ENCODE measurements at places on chromosomes 12 and 14. TPM values are rescaled to one million over a fixed set of nuclear protein-coding genes. Genes with fewer than 3 reads are reported as not detected.
A peak's percentile ranks its signal among the peaks of the same experiment; 100 is the strongest.

DNA sequence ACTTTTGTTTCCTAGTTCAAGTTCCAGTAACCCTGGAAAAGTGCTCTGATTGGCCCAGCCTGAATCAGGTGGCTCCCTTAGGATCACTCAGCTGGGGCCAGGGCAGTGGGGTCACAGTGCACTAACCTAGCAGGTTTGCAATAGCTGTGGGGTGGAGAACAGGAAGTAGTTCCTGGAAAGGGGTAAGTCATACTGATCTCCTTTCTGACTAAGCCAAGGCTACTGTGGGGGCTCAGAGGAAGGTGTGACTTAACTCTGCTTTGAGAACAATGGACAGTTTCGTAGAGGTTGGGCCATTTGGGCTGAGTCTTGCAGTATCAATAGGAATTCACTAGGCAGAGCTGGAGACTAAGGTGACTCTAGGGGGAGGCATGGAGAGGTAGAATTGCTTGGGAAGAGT is 89.4 kb downstream of the KIF26A start:
- no peak overlapping the region for H3K27ac ChIP-seq
- H3K27me3 ChIP-seq, result peaks cover 25% of the 10 kb centered on the region
- no peak overlapping the region for H3K4me3 ChIP-seq
- no peak for DNase-seq
- no peaks in the 10 kb centered on the region for H3K36me3 ChIP-seq

- H3K36me3 ChIP-seq, result no peaks in the 10 kb centered on the region
- no peak for DNase-seq
- no peaks in the 10 kb centered on the region for H3K27me3 ChIP-seq
- H3K4me1 ChIP-seq, result no peaks in the 10 kb centered on the region
Observed at GRCh38 chr14:26286081-26286912, 311.5 kb downstream of the NOVA1 start.

DNA sequence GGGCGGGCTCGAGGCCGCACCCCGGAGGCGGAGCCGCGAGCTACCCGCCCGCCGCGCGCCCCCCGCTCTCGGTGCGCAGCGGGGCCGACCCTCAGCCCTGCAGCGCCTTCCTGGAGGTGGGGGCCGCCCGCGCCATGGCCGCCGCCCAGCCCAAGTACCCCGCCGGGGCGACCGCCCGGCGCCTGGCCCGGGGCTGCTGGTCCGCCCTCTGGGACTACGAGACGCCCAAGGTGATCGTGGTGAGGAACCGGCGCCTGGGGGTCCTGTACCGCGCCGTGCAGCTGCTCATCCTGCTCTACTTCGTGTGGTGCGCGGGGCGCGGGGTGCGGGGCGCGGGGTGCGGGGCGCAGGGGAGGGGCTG is at the start of gene P2RX2:
P2RX2 (plus strand) TSS at position 94 of the 361 bp plus-strand sequence; CDS start at position 135, 41 bp downstream.
- no peaks in the 10 kb centered on the region for H3K36me3 ChIP-seq
- H3K27me3 ChIP-seq, result peaks cover 55% of the 10 kb centered on the region
- DNase-seq, result no peak
- H3K4me3 ChIP-seq, result peak within 1 kb of the TSS; percentile 36
- H3K27ac ChIP-seq, result no peak within 1 kb of the TSS

DNA sequence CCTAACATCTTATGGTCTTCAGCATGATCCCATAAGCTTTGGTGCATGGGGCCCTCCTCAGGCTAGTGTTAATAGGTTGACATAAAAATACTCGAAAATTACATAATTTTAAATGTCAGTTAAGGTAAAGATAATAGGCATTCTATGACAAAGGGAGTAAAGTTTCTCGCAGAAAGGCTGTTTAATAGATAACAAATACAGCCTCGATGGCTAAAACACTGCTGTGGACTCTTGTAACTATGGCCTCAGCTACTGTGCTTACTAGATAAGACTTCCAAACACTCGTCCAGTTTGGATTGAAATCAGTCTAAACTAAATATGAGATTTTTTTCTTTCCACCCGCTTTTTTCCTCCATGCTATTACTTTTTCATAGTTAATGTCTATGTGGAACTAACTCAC is 23.2 kb upstream of the MGST1 start:
- H3K4me3 ChIP-seq, result no peak overlapping the region
- no peak for DNase-seq
- H3K27ac ChIP-seq, result no peak overlapping the region
- no peaks in the 10 kb centered on the region for H3K36me3 ChIP-seq
- H3K4me1 ChIP-seq, result no peaks in the 10 kb centered on the region

The WNT1 gene
- total RNA-seq, result not detected

DNA sequence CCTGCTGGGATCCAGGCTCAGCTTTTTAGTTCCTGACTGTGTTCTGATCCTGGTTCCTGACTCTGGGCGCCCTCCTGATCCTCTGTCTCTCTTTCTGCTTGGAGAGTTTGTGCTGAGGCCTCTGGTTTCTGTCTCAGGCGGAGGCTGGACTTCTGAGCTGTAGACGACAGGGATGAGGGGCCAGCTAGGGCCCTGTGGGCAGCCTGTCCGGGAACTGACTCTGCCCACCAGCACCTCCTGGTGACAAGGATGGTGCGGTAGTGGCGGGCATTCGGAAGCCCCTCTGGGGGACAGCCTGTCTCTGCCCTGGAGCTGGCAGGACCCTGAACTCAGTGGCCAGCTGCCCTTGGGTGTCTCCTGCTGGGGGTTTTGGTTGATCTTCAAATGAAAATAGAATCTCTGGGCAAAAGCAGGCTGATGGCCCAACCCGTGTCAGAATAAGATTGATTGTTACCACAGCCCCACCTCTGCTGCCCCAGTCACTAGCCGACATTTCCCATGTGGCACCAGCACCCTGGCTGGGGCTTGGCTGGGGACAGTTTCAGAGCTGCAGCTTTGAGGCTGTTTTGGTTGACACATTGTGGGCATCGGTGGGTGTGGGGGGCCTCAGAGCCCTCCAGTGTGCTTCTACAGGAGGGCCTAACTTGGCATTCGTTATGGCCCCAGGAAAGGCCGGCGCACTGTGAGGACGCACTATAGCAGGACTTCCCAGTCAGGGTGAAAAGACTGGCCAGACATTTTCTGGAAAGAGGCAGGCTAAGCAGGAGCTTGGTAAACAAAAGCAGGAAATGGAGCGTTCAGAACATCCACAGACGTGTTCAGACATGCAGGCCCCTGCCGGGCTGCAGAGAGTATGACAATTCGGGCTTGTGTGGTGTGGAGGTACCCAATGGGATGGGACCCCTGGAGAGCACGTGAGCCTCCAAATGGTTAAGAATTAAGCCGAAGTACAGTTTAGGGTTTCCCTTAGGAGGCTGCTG is 16.2 kb downstream of the KRT80 start:
- no peaks in the 10 kb centered on the region for H3K36me3 ChIP-seq
- no peaks in the 10 kb centered on the region for H3K27me3 ChIP-seq
- no peak overlapping the region for H3K4me3 ChIP-seq

DNA sequence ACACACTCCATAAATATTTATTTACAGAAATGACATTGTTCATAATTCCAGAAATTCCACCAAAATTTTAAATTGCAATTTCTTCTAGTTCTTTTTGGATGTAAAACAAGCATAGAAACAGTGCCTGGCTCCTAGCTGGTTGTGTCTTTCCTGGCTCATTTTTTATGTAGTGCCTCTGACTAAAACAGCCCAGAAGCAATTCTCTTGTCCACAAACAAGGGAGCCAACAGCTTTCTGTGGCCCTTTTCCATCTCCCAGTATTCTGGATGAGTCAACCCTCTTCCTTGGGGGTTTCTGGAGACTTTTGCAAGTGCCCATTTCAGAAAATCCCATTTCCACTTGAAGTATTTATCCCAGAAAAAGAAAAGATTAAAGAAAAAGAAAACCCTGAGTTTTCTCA is 141.4 kb downstream of the PHLDA1 start:
- no peaks in the 10 kb centered on the region for H3K27me3 ChIP-seq
- H3K36me3 ChIP-seq, result no peaks in the 10 kb centered on the region
- no peaks in the 10 kb centered on the region for H3K4me1 ChIP-seq
- no peak overlapping the region for H3K4me3 ChIP-seq
- peak overlapping the region; percentile 41 for H3K27ac ChIP-seq

DNA sequence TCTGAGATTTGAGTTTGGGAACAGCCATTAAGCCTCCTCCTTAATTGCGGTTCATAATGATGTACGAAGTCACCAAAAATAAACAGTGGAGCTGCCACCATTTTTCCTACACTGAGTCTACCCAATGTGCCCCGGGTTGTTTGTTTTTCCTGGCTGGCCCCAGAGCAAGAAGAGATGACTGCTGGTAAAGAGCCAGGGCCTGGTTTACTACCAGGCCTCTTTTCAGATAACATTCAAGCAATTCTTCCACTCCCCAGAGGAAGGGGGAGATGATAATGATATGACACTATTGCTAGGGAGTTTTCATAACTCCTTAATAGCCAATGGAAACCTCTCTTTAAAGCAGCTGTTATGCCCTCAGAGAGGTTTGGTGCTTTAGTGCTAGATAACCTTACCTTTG is 42.3 kb downstream of the BRAP start:
- no peak overlapping the region for H3K27ac ChIP-seq
- H3K36me3 ChIP-seq, result peaks cover 4% of the 10 kb centered on the region
- no peak for DNase-seq
- H3K27me3 ChIP-seq, result no peaks in the 10 kb centered on the region

The TAS2R46 gene
- 3.2 TPM for total RNA-seq

The TMTC1 gene
- 87.2 TPM for total RNA-seq

DNA sequence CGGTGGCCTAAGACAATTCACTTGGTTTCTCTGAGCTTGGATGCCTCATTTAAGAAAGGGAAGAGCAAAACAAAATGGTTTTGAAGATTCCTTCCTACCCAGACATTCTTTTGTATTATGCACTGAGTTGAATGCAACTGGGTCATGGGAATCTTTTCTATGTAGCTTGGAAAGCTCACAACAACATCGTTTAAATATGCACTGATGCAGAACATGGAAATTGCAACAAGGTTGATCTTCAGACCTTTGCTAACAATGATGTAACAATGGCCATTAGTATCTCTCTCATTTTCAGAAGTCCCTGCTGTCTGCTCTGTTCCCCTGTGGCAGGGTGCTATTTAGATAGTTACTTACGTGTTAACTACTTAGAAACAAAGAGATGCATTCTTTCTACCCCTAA is 30.1 kb upstream of the IGF1 start:
- H3K27ac ChIP-seq, result no peak overlapping the region
- DNase-seq, result no peak
- no peaks in the 10 kb centered on the region for H3K4me1 ChIP-seq
- H3K36me3 ChIP-seq, result no peaks in the 10 kb centered on the region

The JKAMP gene
- 74.8 TPM for total RNA-seq

DNA sequence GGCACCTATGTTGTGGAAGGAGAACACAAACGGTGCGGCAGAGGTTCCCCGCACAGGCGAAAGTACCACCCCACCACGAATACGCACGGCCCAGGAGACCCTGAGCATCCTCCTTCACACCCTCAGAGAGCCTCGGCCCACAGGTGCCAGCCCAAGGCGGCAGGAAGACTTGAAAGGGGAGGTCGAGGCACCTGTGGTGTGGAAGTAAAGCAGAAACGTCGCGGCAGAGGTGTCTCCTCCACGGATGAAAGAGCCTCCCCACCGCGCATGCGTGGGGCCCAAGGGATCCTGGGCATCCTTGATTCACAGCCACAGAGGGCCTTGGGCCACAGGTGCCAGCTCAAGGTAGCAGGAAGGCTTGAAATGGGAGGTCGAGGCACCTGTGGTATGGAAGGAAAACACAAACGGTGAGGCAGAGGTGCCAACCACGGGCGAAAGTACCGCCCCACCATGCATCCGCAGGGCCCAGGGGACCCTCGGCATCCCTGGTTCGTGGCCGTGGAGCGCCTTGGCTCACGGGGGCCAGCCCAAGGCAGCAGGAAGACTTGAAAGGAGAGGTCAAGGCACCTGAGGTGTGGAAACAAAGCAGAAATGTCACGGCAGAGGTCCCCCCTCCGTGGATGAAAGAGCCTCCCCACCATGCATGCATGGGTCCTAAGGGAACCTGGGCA is 380.1 kb downstream of the ALG10 start:
- no peaks in the 10 kb centered on the region for H3K27me3 ChIP-seq
- peak; percentile 8 for DNase-seq
- no peaks in the 10 kb centered on the region for H3K4me1 ChIP-seq
- no peaks in the 10 kb centered on the region for H3K36me3 ChIP-seq

The C12orf54 gene
- total RNA-seq, result not detected

DNA sequence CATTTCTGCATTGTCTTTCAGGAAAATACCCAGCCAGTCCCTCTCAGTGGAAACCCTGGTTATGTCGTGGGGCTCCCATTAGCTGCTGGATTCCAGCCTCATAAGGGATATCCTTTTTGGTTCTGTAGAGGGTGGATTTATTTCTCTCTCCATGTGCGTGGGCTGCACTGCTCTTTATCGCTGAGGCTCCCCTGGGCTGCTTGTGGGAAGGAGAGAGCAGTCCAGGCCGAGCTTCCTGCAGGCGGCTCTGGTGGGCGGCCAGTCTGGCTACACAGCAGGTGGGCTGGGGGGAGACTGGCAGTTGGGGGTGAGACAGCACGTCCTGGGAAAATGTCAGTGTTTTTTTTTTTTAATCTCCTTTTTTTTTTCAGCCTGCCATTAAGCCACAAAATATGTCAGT is 27.6 kb downstream of the TCTN1 start:
- no peaks in the 10 kb centered on the region for H3K36me3 ChIP-seq
- H3K27ac ChIP-seq, result no peak overlapping the region
- H3K27me3 ChIP-seq, result no peaks in the 10 kb centered on the region
- no peaks in the 10 kb centered on the region for H3K4me1 ChIP-seq
- no peak overlapping the region for H3K4me3 ChIP-seq
- DNase-seq, result no peak

DNA sequence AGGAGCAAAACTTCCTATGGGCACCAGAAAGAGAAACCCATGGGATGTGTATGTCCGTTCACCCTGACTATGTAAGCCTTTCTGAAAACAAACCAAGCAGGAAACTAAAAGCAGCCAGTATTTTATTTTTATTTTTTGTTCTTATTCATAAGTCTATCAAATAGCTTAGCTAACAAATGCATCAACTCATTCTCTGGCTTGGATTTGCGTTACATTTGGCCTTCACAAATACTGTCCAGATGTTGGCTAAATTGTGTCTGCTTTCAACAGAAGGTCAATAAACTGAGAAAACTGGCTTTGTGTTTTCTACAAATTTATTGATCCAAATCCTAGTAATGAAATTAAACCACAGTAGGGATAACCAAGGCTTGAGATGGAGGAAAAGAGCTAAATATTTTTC is 379.0 kb downstream of the NOVA1 start:
- no peaks in the 10 kb centered on the region for H3K4me1 ChIP-seq
- no peaks in the 10 kb centered on the region for H3K36me3 ChIP-seq
- no peak for DNase-seq
- no peak overlapping the region for H3K27ac ChIP-seq
- H3K27me3 ChIP-seq, result no peaks in the 10 kb centered on the region

DNA sequence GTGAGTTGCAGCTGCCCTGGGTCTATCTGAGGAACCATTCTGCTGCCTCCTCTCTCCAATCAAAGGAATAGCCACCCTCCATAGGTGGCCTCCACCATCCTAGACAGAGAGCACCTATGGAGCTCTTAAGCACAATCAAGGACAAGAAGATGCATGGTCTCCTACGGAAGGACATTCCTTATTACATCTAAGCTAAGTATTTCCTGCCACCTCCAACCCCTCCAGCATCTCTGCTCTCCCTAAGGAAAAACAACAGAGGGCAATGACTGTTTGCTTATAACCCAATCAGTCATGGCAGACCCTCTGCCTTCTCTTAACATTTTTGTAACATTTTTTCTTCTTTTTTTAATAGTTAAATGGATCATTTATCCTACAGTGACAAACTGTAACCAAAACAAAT is 14.8 kb upstream of the OR6J1 start:
- H3K36me3 ChIP-seq, result no peaks in the 10 kb centered on the region
- DNase-seq, result no peak
- H3K27ac ChIP-seq, result no peak overlapping the region
- no peaks in the 10 kb centered on the region for H3K27me3 ChIP-seq
- H3K4me1 ChIP-seq, result no peaks in the 10 kb centered on the region

GRCh38 chr12:19842116-19842515 is 402.8 kb downstream of the AEBP2 start:
- no peaks in the 10 kb centered on the region for H3K27me3 ChIP-seq
- H3K36me3 ChIP-seq, result no peaks in the 10 kb centered on the region
- H3K27ac ChIP-seq, result no peak overlapping the region
- H3K4me3 ChIP-seq, result no peak overlapping the region
- H3K4me1 ChIP-seq, result no peaks in the 10 kb centered on the region

Measured in breast epithelium (tissue), 4 donors.